ENCODE measurements at places on chromosomes 3 and 15. TPM values are rescaled to one million over a fixed set of nuclear protein-coding genes. Genes with fewer than 3 reads are reported as not detected.

C2CD4A gene
- total RNA-seq: 0.63 TPM

B3GALNT1 gene
- 2.3 TPM for total RNA-seq

GRCh38 chr3:117526470-117527079, 817.0 kb downstream of the TUSC7 start:
- peak; percentile 33 for DNase-seq

- DNase-seq: no peak
Observed at GRCh38 chr3:101095693-101096430, 102.6 kb upstream of the ABI3BP start.

DNA sequence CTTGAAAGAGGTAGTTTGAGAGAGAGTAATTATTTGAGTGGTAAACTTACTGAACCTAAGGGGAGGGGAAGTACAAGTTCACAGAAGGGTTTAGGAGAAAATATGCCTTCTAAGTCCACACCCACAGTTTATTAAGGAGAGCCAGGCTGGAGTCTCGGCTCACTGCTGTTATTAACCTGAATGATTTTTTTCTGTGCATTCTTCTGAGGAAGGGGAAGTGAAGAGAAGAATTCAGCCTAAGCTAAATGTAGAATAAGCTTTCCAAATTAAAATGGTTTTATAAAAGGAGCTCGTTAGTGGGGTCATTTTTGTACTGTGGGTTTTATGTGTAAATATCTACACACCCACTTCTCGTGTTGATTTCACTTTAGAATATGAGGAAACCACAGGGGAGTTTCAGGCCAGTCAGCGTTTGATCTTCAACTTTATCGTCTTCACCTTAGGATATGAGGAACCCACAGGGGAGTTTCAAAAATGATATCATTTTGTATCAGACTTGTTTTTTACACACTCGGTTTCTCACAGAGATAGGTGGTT, 1.5 kb downstream of the WHAMM start:
- DNase-seq: no peak

GRCh38 chr3:192835818-192836815, 81.5 kb downstream of the MB21D2 start:
- DNase-seq: no peak

DNA sequence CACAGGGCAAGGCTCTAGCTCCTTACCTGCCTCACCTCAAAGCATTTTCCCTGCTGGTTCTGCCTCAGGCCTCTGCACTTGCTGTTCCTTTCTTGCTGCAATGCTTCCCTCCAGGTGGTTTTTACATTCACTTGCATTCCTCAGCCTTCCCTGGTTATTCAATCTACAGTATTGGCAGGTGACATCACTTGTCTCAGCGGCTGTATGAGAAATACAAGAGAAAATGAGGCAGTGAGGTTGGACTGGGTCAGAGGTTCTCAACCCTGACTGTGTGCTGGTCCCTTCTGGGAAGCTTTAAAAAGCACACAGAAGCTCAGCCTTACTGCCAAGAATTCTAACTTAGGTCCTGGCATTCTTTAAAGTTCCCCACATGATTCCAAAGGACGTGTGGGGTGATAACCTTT, 26.7 kb downstream of the SIAH2 start:
- no peak for DNase-seq

DNA sequence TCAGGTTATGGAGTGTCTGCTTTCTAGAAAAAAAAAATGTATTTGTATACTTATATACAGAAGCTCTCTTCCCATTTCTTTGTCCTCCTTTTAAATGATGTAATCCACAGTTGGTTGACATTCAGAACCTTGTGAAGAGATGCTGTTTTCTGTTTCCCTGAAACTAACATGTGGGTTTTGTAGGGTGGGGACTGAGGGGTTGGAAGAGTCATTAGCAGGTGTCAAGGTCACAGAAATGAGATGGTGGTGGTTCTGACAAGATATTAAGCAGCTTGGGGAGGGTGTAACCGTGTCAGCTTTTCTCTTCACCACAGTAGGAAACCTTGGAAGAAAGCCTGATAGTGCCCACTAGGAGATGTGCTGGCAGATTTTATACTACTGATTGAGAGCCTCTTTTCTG, 2.4 kb downstream of the RASA2 start:
- no peak for DNase-seq

Measured in NCI-H460 (cell line).